ENCODE measurements at places on chromosomes 2 and 18.

GRCh38 chr18:58772161-58772560 is 92.5 kb upstream of the ZNF532 start:
- DNase-seq = no peak

DNA sequence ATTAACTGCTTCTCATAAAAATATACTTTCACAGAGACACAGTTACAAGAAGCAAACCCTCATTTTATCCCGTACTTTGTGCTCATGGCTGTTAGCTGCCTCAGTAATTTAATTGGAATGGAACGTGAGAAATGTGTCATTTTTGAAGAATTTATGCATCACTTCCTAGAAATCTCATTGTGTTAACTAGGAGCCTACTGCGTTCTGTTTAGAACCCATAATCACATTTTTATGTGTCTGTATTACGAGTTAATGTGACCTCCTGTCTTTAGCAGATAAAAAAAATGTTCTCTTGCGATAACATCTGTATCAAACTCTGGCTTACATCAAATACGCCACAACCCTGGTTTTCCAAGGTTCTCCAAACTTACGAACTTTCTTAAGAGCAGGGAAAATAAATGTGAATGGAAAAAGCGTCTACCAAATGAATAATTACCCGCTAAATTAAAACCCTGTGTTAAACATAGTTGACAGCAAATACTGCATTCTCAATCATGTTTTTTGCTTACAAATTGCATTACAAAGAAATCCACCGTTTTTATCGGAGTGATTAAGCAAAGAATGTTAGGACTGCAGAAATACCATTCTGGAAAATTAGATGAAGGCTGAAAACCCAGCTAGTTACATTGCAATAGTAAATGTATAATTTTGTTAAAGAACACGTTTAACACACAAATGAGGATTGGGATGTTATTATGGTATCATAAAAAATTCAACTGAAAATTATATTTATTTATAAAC is 12.1 kb upstream of the GBX2 start:
- no peak for DNase-seq

DNA sequence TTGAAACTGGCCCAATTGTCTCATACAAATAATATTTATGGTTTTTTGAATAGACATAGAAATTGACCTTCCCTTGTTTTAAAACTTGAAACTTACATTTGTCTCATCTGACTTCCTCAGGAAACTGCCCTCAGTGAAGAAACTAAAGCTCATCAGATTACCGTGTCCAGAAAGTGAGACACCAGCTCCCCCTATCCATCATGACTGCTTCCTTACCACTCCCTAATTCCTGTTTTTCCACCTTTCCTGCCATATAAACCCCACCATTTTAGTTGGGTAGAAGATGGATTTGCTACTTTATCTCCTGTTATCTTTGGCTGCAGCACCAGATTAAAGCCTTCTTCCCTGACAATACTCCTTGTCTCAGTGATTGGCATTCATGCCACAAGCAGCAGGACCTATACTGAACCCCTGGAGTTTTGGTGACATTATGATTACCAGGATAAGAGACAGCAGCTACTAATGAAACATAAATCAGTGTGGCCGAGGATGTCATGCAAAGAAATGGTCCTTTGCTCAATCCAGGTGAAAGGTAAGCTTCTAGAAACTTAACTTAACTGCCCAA is 1627.6 kb upstream of the ZEB2 start:
- DNase-seq = no peak

GRCh38 chr2:146990311-146991054 is 854.3 kb upstream of the ACVR2A start:
- DNase-seq = no peak

- no peak for DNase-seq
Measured at GRCh38 chr2:227177592-227178336, 13.3 kb downstream of the COL4A3 start.

- DNase-seq = no peak
Measured at GRCh38 chr2:55228226-55228563, 3.9 kb downstream of the CLHC1 start.

- peak; percentile 32 for DNase-seq
Measured at GRCh38 chr2:177148477-177149154, 64.0 kb upstream of the HNRNPA3 start.

DNA sequence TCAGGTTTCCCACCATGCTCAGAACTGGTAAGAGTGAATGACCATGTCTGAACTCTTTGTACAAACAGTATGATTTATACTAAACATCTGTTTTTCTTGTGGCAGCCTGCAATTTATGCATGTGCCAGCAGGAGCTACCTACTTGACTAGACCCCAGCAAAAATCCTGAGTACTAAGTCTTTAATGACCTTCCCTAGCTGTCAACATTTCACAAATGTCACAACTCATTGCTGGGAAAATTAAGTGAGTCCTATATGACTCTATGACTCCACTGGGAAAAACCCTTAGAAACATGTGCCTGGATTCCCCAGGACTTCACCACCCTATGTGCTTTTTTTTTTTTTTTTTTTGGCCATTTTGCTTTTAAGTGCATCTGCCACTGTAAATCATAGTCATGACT is 1225.8 kb downstream of the SUCLG1 start:
- no peak for DNase-seq

GRCh38 chr2:144553379-144553778 is 33.5 kb upstream of the ZEB2 start:
- no peak for DNase-seq

DNA sequence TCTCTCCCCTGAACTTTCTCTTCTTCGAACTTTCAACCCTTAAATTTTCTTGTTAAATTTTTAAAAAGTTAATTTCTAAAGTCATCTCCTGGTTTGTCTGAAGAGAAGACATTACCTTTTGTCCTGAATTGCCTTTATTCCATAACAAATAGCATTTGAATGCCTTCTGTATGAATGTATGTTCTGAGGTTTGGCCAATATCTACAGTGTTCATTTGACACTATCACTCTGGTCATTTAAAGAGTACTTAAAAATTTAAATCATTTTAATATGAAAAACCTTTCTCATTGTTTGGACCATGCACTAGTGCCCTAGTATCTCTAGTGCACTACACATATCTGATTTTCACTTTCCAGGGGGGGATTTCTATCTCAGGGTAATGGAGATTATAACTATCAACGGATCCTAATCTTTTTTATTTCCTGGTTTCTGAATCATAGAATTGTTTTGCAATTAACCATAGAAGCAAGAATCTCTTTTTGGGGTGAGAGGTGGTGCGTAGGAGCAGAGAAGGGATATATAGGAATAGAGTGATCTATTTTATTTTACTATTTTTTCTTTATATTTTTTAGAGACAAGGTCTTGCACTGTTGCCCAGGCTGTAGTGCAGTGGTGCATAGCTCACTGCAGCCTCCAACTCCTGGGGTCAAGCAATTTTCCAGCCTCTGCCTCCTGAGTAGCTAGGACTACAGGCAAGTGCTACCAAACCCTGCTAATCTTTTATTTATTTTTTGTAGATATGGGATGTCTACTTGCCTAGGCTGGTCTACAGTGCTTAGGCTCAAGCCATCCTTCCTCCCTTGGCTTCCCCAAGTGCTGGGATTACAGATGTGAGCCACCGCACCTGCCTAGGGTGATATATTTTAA is 25.5 kb downstream of the TANC1 start:
- no peak for DNase-seq

DNA sequence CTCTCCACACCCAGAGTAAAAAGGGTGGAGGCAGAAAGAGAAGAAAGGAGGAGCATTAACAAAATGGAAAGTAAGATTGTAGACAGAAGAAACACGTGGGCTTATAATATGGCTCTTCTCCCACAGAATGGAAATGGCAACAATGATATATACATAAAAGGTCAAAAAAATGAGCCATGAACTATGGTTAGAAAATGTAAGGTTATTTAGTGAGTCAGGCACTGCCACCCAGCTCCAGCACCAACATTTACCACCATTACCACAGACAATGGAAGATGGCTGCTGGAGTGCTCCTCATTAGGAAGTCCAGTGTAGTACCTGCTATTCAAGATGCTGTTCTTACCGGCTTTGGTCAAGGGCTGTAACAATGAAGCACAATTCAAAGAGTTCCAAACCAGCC is 258.0 kb downstream of the ZEB2 start:
- DNase-seq = no peak

DNA sequence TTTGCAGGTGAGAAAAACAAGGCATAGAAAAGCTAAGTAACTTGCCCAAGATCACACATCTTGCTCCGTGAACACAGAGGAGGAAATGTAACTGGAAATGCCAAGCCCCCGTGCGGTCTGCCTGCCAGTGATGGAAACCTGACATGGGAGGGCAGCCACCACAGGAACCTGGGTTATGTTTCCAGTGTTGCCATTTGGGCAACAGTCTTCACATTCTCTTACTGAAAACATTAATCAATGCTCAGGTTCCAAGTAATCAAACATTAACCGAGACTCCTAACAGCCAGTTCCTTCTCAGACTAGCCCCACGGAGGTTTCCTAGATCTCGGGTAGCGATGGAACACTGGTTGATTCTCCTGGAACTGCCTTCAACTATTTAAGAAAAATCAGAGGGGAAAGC is 2.5 kb downstream of the TGFA start:
- no peak for DNase-seq

- DNase-seq = no peak
Measured at GRCh38 chr2:109129356-109129920, 433 bp downstream of the SH3RF3 start.

DNA sequence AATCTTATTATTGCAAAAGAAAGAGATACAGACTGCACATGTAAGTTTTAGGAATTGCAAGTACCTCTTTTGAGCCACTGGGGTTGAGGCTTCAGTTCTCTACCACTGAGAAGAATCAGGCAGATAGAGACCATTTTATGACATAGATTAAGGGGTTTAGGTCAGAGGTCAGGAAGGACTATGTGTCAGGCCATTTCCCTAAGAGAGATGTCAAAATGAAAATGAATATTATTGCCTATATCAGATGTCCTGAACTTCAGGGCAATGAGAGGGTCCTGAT is 113.7 kb downstream of the GATA6 start:
- no peak for DNase-seq

DNA sequence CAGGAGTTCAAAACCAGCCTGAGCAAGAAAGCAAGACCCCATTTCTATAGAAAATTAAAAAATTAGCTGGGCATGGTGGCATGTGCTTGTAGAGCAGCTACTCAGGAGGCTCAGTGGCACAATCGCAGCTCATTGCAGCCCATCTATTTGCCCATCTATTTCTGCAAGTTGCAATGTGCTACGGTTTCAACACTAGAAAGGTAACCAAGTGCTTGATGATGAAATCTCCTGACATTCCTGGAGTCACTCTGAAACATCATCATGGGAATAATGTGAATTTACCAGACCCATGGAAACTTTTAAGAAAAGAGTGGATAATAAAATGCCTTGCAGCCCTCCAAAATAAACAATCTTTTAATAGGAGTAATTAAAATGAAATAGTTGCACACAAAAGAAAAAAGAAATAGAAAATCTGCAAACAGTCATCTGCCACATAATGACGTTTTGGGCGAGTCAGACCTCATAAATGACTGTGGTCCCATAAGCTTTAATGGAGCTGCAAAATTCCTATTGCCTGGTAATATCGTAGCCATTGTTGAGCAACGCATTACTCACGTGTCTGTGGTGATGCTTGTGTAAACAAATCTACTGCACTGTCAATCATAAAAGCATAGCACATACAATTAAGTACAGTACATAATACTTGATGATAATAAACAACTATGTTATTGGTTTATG is 46.6 kb upstream of the AMMECR1L start:
- DNase-seq = no peak

DNA sequence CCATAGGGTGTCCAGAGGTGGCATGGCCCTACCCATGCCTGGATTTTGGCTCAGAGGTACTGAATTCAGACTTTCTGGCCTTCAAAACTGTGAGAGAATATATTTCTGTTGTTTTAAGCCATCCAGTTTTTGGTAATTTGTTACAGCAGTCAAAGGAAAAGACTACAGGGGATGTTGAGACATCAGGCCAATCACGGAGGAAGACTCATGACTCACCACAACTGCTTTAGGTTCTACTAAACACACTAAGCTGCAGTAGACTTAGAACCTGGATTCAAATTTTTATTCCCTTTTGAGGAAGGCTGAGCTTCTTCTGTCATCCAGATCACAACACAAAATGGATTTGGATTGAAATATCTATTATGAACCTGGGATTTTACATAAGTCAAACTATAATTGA is 12.0 kb upstream of the C2orf66 start:
- no peak for DNase-seq

DNA sequence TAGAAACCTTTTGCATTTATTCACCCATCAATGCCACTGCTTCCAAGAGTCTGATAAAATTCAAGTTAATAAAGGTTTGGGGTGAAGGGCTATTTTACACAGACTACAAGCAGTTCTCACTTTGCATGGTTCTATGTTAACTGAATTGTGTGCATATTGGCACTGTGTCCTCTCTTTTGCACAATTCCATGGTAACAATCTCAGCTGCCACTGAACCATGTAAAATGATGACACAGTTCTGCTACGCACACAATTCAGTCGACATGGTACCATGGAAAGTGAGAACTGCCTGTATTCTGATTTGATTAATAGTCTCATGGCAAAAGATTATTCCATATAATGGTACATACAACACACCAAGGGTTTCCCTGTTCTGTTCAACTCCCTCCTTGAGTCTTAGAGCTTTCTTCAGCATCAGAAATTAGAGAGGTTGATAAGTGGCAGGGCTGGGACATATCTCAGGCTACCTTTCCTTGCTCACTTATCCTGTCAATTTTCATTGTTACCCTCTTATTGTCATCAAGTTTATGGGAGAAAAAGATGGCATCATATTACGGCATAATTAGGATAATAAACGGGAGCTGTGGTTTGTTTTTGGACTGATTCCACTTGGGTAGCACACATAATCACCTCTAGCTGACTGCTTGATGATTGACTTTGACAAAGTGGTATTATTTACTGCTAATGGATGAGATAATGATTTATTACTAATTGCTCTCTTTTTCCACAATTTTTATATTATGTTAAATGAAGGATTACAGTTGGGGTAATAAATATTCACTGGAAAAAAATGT is 139.3 kb upstream of the CREB1 start:
- no peak for DNase-seq

GRCh38 chr18:8286303-8286702 is 322.9 kb upstream of the RAB12 start:
- DNase-seq = no peak

DNA sequence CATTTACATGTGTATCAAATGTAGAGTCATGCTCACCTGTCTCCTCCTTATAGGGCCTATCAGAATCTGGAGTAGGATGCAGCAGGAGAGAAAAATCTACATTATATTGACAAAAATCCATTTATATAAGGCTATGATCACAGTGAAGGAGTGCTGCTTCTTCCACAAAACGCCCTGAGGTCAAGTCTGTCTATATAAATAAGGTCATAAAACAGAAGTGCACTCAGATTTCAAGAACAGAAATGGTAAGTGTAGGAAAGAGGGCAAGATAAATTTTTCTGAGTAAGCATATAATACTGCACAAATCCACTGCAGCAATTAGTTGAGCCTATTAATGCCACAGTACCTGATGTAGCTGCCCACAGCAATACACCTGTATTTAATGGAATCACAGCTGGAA is 51.8 kb downstream of the COL5A2 start:
- DNase-seq = no peak

DNA sequence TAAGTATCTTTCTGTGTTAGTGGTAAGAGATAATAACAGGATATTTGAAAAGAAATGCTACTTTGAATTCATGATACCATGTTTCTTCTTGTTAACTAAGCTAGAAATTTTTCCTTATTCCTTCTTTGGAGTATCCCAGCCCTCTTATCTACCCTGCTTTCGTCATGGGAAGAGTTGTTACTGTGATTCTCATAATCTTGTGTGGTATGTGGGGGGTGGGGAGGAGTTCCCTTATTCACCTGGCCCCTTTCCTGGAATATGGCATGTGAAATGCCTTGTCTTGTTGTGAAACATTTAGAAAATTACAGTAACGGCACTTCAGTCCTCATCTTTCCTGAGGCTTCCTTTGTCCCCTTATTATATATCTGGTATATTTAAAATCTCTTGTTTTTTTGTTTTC is 129.9 kb downstream of the NCOA1 start:
- DNase-seq = no peak

Measured in NCI-H1092 (cell line).